A549 treated with CORT108297 at 1 μM for 4 hours (cell line): ENCODE measurements at places on chromosomes 12 and 14. TPM values are rescaled to one million over a fixed set of nuclear protein-coding genes. Genes with fewer than 3 reads are reported as not detected.

The CMA1 gene
- total RNA-seq = not detected in 5 replicates

The ACOT6 gene
- not detected in 5 replicates for total RNA-seq

The PTHLH gene
- total RNA-seq = 26.7 to 29.7 TPM (median 29.3 TPM) in 5 replicates

The IKZF4 gene
- 1.9 to 3.6 TPM (median 2.2 TPM) in 5 replicates for total RNA-seq

The TMEM30B gene
- 0.12 to 0.27 TPM (median 0.17 TPM) in 5 replicates for total RNA-seq

The IL31 gene
- not detected in 5 replicates for total RNA-seq

The GPRC5A gene
- 308 to 507 TPM (median 449 TPM) in 5 replicates for total RNA-seq

The RILPL2 gene
- total RNA-seq = 1.4 to 2.0 TPM (median 1.8 TPM) in 5 replicates

The FSCB gene
- total RNA-seq = not detected in 5 replicates

The SDR39U1 gene
- total RNA-seq = 42.4 to 55.2 TPM (median 51.6 TPM) in 5 replicates

The FAM181A gene
- total RNA-seq = not detected in 5 replicates

The GUCY2C gene
- 0.02 TPM in 2 of 5 replicates, not detected in the others for total RNA-seq

The CCDC197 gene
- not detected in 5 replicates for total RNA-seq

The CDH24 gene
- 3.0 to 5.9 TPM (median 5.2 TPM) in 5 replicates for total RNA-seq

The KRT79 gene
- 0.05 to 0.14 TPM (median 0.09 TPM) in 4 of 5 replicates, not detected in the other for total RNA-seq

The CFAP54 gene
- total RNA-seq = 1.2 to 1.7 TPM (median 1.5 TPM) in 5 replicates

The C1QL4 gene
- total RNA-seq = 3.9 to 6.6 TPM (median 5.7 TPM) in 5 replicates

The PMCH gene
- not detected in 5 replicates for total RNA-seq

The GPRC5D gene
- not detected in 5 replicates for total RNA-seq

The CAPS2 gene
- total RNA-seq = 1.2 to 2.2 TPM (median 1.4 TPM) in 5 replicates

The B4GALNT3 gene
- 0.43 to 0.81 TPM (median 0.59 TPM) in 5 replicates for total RNA-seq

The PZP gene
- total RNA-seq = not detected in 5 replicates

The SERPINA12 gene
- not detected in 5 replicates for total RNA-seq

The FAM90A1 gene
- total RNA-seq = 0.03 to 0.10 TPM (median 0.07 TPM) in 5 replicates

The TAS2R42 gene
- not detected in 5 replicates for total RNA-seq

The REM2 gene
- total RNA-seq = 0.30 to 0.50 TPM (median 0.44 TPM) in 5 replicates

The SPRYD3 gene
- total RNA-seq = 35.0 to 41.4 TPM (median 38.4 TPM) in 5 replicates

The CLEC1B gene
- total RNA-seq = not detected in 5 replicates

The ZFC3H1 gene
- total RNA-seq = 11.9 to 17.4 TPM (median 15.3 TPM) in 5 replicates

The ISM2 gene
- total RNA-seq = 0.24 to 0.44 TPM (median 0.42 TPM) in 5 replicates

The PTPRQ gene
- 0.02 to 0.03 TPM (median 0.02 TPM) in 4 of 5 replicates, not detected in the other for total RNA-seq
